ENCODE measurements at places on chromosomes 5 and 9.

DNA sequence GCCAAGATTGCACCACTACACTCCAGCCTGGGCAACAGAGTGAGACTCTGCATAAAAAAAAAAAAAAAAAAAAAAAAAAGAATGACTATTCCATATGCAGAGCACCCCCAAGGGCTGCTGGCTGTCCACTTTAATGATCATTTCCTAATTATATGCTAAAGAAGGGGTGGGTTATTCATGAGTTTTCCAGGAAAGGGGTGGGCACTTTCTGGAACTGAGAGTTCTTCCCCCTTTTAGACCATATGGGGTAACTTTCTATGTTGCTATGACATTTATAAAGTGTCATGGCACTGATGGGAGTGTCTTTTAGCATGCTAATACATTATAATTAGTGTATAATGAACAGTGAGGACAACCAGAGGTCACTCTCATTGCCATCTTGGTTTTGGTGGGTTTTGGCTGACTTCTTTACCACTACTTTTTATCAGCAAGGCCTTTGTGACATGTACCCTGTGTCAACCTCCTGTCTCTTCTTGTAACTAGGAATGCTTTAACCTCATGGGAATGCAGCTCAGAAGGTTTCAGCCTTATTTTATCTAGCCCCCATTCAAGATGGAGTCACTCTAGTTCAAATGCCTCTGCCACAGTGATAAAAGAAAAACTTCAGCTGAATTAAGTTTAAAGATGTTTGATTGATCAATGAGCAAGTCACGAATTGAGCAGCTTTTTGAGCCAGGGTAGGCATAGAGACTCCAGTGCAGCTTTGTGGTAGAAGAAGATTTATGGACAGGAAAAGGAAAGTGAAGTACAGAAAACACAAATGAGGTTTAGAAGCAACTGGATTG lies 7.1 kb upstream of the NANS start:
- no peak for DNase-seq

GRCh38 chr9:2243666-2244555 lies 228.8 kb downstream of the SMARCA2 start:
- DNase-seq = no peak

- DNase-seq = no peak
Observed at GRCh38 chr9:115992834-115993233, 160.8 kb upstream of the PAPPA start.

- DNase-seq = no peak
Observed at GRCh38 chr9:35519692-35520363, 29.9 kb downstream of the RUSC2 start.

- no peak for DNase-seq
Observed at GRCh38 chr5:4093236-4093635, 497.6 kb downstream of the IRX1 start.

GRCh38 chr5:74629326-74629725 lies 11.2 kb downstream of the ENC1 start:
- DNase-seq = no peak

GRCh38 chr5:132232465-132232864 lies 4.8 kb upstream of the P4HA2 start:
- DNase-seq = no peak

DNA sequence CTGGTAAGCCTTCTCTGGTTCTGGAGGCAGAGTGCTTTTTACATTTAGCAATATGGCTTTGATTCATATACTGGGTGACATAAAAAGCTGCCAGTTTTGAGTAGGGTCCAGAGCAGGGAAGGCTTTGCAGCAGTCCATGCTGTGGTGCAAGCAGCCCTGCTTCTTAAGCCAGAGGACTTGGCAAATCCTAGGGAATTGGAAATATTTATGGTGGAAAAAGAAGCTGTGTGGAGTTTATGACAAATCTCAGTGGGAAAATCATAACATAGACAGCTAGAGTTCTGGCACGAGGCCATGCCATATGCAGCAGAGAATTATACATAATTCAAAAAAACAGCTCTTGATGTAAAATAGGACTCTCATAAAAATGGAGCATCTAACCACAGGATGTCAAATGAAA lies 536.4 kb downstream of the RASEF start:
- no peak for DNase-seq

GRCh38 chr9:88807426-88807825 lies 183.8 kb upstream of the S1PR3 start:
- DNase-seq = no peak

- DNase-seq = peak; percentile 22
Observed at GRCh38 chr5:1380011-1380817, 35.3 kb upstream of the CLPTM1L start.

DNA sequence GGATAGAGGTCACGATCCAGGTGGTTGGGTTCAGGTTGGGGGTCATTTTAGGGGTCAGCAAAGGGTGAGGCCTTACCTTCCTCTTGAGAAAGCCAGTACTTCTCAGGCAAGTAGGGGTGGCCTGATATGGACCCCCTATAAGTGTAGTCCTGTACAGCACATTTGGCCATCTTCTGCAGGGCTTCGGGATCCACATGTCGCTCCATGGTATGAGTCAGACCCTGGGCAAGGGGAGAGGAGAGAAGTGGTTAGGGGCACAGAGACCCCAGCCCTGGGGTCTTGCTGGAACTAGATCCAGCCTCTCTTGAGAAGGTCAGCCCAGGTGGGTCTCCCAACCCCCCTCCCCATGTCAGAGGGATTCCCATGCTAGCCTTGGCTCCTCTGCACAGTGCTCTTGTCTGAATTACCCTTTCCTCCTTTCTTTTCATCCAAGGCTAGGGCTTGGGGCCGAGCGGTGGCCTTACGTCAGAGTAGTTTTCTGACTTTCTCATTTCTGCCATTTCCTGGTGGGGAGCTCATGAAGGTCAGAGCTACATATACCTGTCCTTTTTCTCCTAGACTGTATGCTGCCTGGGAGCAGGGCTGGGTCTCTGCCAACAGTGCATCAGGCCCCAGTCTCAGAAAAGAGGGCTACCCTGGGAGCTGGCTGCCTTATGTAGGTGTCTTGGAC lies 9.0 kb upstream of the MYORG start:
- DNase-seq = no peak

DNA sequence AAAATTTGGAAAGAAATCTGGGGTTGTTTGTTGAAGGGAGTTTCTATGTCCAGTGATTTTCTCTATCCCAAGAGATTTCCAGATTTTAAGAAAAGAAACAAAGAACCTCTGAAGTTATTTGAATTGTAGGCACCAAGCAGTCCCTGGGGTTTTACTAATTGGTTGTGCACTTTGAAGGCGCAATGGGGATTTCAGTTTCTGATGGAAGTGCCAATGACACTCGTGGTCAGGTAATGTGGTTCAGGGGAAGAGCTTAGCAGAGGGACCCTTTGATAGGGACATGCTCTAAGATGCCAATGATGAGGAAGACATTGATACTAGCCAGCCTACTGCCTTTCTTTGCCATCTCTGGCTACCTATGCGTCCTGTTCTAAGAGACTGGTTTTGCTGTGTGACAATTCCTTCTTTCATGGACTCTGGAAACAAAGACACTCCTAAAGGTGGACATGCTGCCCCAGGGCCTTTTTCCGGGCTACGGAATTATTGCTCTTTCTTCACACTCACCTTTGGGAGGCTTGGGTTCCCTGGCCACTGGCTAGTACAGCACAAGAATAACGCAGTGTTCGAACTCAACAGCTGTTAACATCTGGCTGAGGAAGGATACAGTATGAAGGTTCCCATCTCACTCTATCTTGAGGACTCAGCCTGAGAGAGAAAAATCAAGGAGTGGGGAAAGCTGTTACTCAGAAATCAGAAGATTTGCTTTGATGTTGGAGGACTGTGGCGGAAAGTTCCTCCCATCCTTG lies 6.9 kb upstream of the TRAF1 start:
- no peak for DNase-seq

DNA sequence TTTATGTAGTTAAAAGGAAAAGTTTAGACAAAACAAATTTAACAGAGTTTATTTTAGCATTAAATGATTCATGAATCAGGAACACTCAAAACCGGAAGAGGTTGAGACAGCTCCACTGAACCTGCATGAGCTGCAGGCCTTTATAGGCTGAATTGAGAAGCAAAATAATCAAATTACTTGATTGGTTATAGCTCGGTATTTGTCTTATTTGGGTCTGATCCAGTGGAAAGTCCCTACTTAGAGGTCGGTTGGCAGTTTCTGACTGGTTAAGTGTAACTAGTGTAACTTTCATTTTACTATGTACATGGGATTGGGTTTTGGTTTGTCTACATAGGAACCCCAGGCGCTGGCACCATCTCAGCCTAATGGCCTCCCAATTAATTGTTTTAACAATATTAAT lies 74.1 kb upstream of the PIK3R1 start:
- no peak for DNase-seq

- DNase-seq = no peak
Observed at GRCh38 chr5:31987985-31988710, 186.0 kb downstream of the GOLPH3 start.

DNA sequence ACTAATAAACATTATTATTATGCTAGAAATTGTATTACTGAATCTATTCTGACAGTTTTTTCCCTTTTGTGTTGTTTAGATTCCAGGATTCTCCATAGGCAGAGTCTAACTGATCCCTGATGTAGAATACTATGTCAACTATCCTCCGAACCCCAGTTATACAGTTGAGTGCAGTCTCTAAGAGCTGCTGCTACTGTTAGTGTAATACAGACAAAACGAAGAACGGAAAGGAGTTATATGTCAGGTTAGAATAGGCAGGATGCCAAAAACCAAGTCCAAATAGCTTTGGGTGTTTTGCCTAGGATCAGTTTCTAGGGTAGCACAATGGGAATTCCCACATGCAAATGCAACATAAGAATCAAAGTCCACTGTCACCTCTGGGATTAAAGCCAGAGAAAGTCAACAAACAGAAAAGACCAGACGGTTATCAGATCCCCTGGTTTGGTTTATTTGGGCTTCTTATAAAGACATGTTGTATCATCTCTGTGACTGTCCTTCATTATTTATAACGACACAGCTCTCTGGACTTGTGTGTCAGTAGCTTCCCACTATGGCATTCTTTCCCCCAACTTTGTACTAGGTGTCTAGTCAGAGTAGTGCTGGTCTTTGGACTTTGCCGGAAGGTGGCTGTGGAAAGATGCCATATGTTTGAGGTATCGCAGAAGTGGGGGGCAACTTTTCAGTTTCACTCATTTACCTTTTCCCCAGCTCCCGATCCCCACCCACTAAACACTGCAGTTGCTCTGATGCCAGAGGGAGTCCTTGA lies 14.9 kb upstream of the TMEM38B start:
- DNase-seq = no peak

- DNase-seq = no peak
Observed at GRCh38 chr5:87010736-87011135, 256.9 kb upstream of the RASA1 start.

DNA sequence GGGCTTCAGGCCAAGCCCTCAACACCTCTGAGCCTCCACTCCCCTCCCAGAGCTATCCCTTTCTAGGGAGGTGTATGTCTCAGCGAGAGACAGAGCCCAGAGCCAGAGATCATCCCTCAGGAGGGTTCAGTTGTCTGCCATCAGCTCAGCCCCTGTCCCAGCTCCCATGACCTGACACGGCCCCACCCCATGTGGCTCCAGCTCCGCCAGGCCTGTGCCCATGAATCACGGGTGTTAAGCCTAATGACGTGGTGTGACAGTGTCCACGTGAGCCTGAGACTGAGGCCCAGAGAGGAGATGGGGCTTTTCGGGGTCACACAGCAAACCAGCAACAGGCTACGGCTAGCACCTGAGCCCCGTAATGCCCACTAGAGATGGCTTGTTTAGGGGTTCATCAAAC lies 60.9 kb upstream of the ORM1 start:
- no peak for DNase-seq

- DNase-seq = no peak
Observed at GRCh38 chr5:157484768-157485167, 24.8 kb downstream of the NIPAL4 start.

- DNase-seq = no peak
Observed at GRCh38 chr5:143932584-143932983, 120.6 kb downstream of the HMHB1 start.

GRCh38 chr5:98773214-98773463 lies 324 bp upstream of the RGMB start:
- DNase-seq = no peak

GRCh38 chr5:65817931-65818330 lies 95.9 kb downstream of the NLN start:
- no peak for DNase-seq

GRCh38 chr5:78983601-78984438 lies 1.3 kb downstream of the ARSB start:
- no peak for DNase-seq

- no peak for DNase-seq
Observed at GRCh38 chr5:72108202-72109061, 1.2 kb downstream of the MAP1B start.

GRCh38 chr9:105188746-105189145 lies 55.7 kb upstream of the SLC44A1 start:
- no peak for DNase-seq

DNA sequence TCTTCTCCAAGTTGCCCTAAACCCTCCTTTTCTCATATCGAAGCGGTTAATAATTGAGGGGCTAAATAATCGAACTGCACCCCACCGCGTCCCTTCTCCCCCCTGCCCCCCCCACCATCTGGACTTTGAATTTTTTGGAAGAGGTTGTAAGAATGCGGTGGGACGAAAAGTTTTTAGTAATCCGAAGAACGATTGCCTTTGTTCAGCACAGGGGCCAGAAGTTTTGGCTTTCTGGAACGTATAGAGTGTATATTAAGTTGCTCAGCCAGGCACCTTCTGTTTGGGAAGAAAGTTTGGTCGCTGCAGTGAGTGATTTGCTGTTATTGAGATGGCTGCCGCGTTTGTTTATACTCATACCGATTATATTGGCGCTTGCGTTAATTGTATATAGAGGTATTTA lies 518 bp downstream of the ERBIN start:
- no peak for DNase-seq

- no peak for DNase-seq
Observed at GRCh38 chr9:20604562-20604961, 17.7 kb downstream of the MLLT3 start.

GRCh38 chr5:633501-633955 lies 21.4 kb downstream of the CEP72 start:
- no peak for DNase-seq

DNA sequence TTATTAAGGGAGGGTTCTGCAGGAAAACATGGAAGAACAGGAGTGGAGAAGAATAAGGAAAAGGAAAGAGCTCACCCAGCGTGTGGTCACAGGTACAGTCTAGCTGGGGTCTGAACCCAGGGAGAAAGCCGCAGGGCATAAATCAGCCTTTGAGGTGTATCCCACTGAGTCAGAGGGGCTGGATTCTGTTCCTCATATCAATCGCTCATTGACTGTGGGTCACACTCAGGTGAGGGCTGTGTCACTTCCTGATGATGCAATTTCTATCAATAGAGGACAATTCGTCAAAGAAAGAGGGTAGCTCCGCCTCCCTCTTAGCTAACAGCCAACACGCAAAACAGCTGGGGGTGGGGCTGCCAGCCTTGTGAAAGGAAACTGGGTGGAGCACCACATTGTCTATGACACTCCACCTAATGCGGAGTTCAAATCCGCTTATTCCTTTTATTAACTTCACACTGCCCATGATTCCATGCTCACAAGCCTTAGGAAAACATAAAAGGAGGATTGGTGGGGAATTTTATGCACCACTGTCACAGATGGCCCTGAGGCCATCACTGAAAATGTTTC lies 176.2 kb downstream of the ICE1 start:
- no peak for DNase-seq

Data from stimulated activated CD4-positive, alpha-beta T cell treated with anti-CD3 and anti-CD28 coated beads, TNF-alpha, amount 100 ng/mL, for 1 hour (primary cell).